ENCODE measurements at places on chromosomes 13 and 19. TPM values are rescaled to one million over a fixed set of nuclear protein-coding genes. Genes with fewer than 3 reads are reported as not detected.

GRCh38 chr13:111020546-111020945, 94.6 kb upstream of the ARHGEF7 start:
- DNase-seq, result no peak

Gene NAT14
- total RNA-seq, result 18.2 TPM

Gene NKG7
- 63.9 TPM for total RNA-seq

Gene SIGLEC14
- 0.47 TPM for total RNA-seq

Gene GSX1
- total RNA-seq, result not detected

Gene LRRC8E
- not detected for total RNA-seq

Gene CA11
- total RNA-seq, result 7.9 TPM

Gene CACNA1A
- 0.70 TPM for total RNA-seq

GRCh38 chr19:993361-993830, 6.8 kb upstream of the GRIN3B start:
- no peak for DNase-seq

DNA sequence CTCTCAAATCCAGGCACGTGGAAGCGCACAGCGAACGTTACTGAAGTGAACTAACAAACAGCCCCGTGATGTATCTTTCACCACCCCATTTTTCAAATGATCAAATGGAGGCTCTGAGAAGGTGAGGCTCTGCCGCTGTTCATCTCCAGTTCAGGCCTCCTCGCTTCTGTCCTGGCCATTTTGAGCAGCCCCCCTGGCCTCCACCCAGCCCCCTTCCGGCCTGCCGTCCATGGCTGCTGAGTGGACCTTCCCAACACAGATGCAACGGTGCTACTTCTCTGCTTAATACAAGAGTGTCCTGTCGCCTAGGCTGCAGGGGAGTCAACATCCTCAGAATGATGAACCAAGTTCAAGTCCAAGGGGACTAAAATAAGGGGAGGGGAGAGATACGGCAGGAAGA, 9.7 kb downstream of the SYDE1 start:
- no peak for DNase-seq
